ENCODE measurements at places on chromosomes 12 and 14.

DNA sequence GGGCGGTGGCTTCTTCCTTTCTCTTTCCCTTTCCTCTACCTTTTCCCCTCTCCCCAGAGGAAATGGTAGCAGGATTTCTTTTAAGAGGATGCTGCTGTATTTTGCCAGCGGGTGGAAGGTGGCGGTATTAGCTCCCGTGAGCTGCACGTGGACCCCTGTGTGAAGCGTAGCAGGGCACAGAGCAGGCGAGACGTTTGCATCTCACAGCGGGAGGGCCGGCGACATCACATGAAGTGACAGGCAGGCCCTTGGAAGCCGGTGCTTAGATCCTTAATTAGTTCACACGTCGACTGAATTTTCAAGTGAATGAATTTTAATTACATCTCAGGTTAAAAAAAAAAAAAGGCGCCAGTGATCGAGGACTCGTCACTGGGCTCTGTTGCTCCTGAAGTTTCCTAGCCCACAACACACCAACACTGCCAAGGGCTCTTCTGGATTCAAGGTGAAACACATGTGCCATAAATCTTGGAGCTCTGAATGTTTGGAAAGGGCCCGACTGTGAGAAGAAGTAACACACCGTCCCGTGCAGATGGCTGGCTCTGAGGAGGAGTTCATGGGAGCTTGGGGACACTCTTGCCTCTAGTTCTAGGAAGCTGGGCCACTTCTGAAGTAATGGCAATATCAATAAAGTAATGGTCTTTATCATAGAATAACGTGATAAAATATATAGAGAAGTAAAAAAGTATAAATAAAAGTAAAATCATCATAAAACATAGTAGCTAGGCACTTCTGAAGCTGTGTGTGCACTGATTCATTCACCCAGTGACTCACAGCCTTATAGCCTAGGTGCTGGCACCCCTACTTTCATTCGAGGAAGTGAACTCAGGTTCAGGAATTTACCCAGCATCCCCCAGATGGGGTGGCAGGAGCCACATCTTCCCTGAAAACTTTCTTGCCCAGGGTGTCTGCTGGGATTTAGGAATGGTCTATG lies 75.3 kb downstream of the AACS start:
- no peak for DNase-seq

DNA sequence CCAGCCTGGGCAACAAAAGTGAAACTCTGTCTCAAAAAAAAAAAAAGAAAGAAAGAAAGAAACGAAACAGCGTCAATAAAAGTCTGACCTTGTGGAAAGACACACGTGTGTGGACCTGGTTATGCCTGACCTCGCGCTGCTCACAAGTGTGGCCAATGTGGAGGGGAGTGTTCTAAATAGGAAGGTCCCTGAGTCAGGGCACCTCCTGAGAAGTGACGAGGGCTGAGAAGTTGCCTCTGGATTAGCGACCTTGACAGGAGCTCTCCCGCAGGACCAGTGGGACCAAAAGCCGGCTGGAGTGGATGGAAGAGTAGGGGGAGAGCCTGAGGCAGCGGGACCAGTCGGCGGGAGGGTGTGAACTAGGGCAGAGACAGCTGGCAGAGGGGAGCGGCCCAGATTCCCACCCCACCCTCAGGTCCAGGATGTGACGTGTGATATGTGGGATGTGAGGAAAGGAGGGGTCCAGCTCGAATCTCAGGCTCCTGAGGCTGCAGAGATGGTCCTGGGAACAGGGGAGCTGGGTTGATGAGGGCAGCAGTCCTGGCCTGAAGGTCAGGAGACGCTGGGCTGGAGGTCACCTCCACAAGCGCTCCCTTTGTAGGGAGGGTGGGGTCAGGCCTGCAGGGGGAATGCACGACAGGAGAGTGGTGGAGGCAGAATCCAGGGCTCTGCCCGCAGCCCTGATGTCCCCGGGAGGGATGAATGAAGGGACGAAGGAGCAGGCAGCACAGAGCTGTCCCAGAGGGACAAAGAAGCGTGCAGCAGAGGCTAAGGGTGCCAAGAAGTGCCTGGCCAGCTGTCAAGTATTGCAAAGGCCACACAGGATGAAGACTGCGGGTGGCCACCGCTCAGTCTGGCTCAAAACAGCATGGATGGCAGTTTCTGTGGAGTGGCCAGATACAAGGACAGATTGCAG lies 24.8 kb upstream of the GPR68 start:
- DNase-seq = no peak

- no peak for DNase-seq
Measured at GRCh38 chr14:59274991-59275391, 86.5 kb downstream of the DAAM1 start.

DNA sequence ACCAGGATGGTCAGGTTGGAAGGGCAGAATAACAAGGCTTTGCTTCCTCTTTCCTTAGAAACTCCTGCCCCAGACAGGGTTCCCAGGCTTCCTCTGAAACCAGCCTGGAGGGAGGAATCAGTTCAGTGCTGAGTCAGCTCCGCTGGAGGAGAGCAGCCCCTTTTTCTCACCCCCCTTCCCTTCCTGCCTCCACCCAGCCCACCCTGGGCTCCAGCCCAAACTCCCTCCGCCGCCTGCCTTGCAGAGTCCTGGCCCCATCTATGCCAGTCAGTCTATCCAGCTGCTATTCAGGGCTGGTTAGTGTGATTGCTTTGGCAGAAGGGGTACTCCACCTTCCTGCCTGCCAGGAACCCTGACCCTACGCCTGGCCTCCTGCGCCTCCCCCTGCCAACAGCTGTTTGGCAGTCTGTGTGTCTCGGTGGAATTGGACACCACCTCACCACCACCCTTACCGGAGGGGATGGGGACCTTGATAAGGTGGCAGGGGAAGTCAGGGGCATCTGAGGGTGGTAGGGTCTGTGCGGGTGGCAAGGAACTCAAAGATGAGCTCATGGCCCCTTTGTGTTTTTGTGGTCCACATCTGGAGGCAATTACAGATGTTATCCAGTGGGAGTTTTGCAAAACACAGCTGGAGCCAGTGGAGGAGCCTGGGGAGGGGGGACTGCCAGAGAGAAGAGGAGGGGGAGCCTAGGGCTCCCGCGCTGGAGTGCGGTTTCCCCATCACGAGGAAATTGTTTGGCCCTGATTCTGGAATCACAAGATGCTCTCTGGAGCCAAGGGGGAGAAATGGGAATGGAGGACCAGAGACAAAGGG lies 12.2 kb downstream of the MMP14 start:
- DNase-seq = no peak

DNA sequence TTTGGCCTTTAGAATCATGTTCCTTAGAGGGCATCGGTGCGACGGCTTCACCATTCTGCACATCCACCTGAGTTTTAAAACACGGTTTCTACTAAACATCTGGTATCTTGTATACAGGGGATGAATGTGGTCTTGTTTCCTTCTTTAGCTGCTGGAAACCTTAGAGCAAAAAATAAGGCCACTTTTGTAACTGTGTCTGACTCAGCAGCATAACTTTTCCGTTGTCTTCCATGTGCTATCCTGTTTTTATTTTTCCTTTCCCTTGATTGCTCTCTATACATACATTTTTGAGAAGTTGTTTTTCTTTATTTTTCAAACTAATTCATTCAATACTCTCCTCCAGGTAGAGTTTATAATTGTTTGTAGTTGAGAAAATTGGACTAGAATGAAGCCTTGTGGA lies 108.8 kb upstream of the PCED1B start:
- no peak for DNase-seq

- DNase-seq = no peak
Measured at GRCh38 chr14:23146351-23146910, 27.4 kb upstream of the CEBPE start.
